ENCODE measurements at places on chromosomes 3 and 15.

DNA sequence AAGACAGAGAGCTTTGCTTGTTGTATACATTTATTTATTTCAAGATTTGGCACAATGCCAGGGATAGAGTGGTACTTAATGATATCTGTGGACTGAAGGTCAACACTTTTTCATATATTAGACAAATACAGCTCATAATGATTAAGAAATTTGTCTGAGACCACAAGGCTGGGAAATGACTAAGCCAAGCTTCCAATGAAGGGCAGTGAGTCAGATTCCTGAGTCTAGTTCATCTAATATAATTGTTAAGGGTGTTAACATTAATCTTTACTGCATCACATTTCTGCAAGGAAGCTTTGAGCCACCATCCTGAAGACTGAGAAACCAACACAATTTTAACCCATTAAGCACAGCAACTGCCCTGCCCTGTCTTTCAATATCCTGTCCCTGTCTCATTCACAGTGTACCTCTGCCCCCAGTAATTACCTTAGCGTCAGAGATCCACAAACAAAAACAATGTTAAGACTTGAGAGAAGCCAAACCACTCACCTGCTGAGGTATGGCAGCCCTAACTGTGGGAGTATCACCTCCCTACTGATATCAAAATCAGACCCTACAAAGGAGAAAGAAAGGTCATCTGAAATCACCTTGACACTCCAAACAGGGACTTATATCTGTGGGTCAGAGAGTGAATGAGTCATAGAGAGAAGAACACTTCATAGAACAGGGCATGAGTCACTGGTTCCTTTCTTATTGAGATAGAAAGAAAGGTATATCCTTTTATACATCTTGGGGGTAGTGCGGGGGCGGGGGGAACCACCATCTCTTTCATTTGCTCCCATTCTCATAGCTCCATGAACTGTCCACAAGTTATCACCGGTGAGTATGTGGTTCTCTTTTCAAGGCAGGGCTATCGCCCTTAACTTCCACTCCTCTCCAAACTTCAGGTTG, 74.7 kb downstream of the MAGI1 start:
- DNase-seq: no peak

DNA sequence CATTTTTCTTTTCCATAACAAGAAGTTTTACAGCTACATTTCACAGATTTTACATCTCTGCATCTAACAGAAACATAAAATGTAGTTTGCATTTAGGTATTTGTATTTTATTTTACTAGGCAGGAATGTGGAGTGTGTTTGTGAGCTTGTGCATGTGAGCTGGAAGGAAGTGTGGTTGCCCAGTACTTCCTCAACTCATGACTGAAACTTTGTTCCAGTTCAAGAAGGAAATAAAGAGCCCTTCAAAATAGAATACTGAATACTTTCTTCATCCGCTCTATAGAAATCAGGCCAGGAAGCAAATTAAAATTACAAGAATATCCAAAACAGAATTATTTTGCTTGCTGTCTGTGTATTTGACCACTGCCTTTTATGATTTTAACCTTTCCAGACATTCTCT, 81.3 kb downstream of the CHL1 start:
- DNase-seq: no peak

- no peak for DNase-seq
These were observed 24.1 kb downstream of the SHC4 start for GRCh38 chr15:48939648-48940047.

- no peak for DNase-seq
These were observed 44.4 kb upstream of the LARS2 start for GRCh38 chr3:45343947-45344346.

GRCh38 chr3:54104084-54104483, 18.3 kb upstream of the CACNA2D3 start:
- DNase-seq: no peak

DNA sequence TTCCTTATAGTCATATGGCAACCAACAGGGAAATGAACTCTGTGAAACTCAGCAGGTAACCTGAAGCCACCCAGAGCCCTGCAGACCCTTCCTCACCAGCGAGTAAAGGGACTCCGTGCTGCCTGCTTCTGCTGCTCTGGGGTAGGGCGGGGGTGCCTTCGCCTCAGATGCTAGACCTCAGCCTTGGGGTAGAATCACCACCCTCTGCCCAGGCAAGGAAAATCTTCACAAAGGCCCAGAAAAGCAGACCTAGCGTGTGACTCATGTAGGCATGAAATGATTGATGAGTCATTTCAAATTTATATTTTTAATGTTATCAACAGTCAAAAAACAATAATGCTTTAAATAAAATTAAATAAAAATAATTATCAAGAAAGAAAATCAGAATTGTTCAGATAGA, 6.6 kb downstream of the STIMATE start:
- no peak for DNase-seq

DNA sequence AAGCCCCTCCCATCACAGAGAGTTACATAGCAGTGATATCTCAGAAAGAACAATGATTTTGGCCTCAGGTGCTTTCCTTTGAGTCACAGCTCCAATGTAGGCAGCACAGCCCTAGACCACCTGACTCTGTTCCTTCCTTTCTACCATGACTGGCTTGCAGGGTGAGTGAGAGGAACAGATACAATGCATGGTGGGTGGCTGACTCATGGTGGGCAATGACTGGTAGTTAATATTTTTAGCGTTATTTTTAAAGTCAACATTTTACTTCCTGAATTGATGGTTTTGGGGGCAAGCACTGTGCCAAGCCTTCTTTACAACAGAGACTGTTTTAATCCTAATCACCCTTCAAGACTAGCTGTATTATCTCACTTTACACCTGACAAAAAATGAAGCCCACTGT, 32.8 kb upstream of the ST3GAL6 start:
- no peak for DNase-seq

GRCh38 chr15:73918784-73919183, 7.5 kb upstream of the LOXL1 start:
- no peak for DNase-seq

DNA sequence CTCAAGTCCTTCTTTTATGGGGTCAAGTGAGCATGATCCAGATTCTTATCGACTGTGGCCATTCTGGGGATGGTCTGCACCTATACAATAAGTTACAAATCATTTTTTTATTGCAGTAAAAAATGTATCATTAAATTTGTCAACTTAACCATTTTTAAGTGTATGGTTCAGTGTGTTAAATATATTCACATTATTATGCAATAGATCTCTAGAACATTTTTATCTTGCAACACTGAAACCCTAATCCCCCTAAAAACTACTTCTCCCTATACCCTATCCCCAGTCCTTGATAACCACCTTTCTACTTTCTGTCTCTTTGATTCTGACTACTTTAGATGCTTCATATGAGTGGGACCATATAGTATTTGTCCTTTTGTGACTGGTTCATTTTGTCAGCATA, 10.4 kb upstream of the BOC start:
- no peak for DNase-seq

All from NCI-H1092 treated with DMSO at 0.1 percent for 48 hours (cell line).